ENCODE measurements at places on chromosomes 6 and 20. TPM values are rescaled to one million over a fixed set of nuclear protein-coding genes. Genes with fewer than 3 reads are reported as not detected.

Gene MYH7B
- 0.05 TPM for total RNA-seq

Gene DDX43
- total RNA-seq: not detected

Gene IFNGR1
- 87.3 TPM for total RNA-seq

Gene KIF3B
- 20.3 TPM for total RNA-seq

Gene TXLNB
- 0.10 TPM for total RNA-seq

Gene PDE7B
- 3.5 TPM for total RNA-seq

Gene OXT
- total RNA-seq: not detected

GRCh38 chr6:36350681-36351571 lies 14.2 kb upstream of the BNIP5 start:
- peak; percentile 97 for DNase-seq

DNA sequence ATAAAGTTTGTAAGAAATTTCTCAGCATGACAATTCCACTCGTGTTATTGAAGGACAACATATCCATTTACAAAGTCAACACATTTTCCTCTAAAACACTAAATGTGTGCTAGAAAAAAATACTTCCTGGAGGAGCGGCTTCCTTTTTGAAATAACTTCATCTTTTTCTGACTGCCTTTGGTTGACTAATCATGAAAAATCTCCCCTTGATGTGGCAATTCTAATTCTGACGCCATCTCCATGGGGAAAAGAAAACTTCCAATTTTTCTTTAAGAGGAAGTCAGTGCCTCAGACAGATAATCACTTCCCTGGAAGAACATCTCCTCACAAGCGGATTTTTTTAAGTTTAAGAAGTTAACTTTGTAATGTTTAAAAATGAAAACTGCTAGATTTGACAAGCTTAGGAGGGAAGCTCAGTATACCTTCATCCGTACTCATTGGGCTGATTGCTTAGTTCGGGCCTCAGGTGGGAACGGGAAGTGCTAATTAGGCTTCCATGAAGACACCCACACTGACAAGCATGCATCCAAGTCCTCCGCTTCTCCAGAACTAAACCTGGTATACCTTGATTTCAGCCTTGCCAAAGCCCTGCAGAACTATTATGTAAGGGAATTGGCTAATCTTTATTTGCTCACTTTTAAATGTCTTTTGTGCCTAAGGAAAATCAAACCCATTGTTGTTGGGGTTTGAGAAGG lies 35.1 kb upstream of the DUSP22 start:
- DNase-seq: peak; percentile 37

- peak; percentile 100 for DNase-seq
Observed at GRCh38 chr6:152094992-152095592, 287.6 kb downstream of the ESR1 start.

- DNase-seq: no peak
Observed at GRCh38 chr20:32115211-32115767, 5.8 kb downstream of the TM9SF4 start.

GRCh38 chr6:113412589-113413357 lies 444.4 kb upstream of the MARCKS start:
- DNase-seq: peak; percentile 64

DNA sequence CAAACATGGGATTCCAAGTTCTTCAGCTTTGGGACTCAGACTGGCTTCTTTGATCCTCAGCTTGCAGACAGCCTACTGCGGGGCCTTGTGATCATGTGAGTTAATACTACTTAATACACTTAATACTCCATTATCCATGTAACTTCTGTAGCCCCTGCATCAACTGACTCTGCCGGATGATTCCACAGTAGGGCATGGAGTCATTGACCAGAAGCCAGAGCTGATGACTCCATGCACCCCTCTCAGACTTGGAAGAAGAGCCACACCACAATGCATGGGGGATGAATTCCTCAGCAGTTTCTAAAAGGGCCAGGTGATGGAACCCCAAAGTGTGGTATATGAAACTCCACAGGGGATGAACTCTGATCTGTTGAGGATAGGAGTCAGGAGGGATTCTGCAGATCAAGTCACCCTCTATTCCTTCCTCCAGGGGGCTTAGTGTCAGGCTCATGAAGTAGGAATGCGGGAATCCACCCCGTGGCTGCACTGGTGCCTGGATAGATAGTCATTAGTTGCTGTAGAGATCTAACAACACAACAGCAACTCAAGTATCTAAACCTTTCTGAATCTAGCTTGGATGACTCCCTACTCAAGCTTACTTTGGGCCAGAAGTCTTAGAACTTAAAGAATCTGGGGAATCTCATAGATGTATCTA lies 70.2 kb downstream of the GPR6 start:
- peak; percentile 9 for DNase-seq

DNA sequence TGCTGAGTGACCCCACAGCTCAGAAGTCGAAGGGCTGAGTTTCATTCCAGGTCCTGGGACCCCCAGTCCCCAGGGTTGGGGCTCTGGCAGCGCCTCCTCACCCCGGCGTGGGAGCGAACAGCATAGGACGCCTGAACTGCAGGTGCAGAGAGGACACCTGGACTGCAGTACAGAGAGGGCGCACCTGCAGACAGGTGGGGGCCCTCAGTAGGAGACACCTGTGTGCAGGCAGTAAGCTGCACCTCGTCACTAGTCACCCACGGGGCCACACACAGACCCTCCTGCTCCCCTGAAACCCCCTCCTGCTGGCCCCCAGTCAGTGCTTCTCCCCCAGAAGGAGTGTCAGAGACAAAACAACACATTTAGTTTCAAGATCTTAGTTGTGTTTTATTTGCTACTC lies 8.6 kb upstream of the NKAIN4 start:
- no peak for DNase-seq

GRCh38 chr20:38386004-38386403 lies 39.7 kb downstream of the LBP start:
- DNase-seq: no peak

DNA sequence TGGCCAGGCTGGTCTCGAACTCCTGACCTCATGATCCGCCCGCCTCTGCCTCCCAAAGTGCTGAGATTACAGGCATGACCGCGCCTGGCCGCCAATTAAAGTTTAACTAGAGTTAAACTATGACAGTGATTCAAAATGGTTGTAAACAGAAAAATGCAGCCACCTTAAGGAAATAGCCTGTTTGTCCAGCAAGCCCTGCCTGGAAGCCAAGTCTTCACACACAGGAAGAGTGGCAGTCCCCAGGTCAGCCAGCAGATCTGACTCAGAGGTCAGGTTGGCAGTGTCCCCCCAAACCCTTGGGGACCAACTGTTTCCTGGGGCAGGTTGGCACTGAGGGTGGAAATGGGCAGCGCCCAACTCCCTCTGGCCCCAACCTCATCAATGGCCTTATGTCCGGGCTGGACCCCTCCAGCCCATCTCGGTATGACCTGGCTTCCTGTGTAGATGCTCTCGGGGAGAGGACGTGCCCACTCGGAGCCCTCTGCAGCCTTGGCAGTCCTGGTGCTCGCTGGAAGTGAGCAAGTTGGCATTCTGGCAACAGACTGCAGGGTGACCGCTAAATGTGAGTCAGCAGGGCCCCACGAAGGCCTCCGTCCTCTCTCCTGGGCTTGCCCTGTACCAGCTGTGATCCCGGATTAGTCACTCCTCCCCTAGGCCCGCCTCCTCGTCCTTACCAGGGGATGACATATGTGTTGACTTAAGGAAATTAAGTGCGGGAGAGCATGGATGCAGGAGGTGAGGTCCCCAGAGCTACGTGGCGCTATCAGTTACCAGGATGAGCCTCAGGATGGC lies 9.7 kb upstream of the HSP90AB1 start:
- DNase-seq: peak; percentile 100

GRCh38 chr20:588932-589672 lies 21.0 kb downstream of the TCF15 start:
- peak; percentile 35 for DNase-seq

DNA sequence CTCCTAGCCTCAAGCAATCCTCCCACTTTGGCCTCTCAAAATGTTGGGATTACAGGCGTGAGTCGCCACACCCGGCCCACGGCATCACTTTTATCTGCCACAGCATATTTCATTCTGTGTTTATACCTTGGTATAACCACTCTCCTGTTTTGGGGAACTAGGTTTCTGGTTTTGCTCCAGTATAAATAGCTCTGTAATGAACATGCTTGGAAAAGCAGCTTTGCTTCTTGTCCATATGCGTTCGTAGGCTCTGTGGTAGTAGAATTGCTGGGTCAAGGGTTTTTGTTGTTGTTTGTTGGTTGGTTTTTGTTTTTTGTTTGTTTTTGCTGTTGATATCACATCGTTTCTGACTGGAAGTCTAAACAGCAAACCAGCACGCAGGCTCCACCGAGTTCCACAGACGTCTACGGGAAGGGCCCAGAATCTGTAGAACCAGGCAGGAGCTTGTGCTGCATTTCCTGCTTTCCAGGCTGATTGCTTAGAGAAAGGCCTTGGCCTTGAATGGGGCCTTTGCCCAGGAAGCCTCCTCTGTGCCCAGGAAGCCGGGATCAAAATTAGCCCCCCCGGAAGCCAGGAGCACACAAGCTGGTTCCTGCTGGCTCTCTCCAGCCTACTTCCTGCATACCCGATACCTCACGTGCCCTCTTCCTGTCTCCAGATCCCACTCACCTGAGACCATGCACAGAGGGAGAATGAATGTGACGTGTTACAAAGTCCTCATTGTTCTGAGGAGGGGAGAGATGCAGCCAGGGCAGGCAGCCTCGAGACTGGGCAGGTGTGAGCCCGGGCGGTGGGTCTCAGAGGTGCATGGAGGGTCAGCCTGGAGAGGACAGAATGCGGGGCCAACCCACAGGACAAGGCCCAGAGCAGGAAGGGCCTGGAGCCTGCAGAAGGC lies 34.7 kb downstream of the AAR2 start:
- DNase-seq: no peak

- no peak for DNase-seq
Observed at GRCh38 chr6:125728739-125729138, 20.7 kb upstream of the HEY2 start.

- DNase-seq: peak; percentile 51
Observed at GRCh38 chr6:108598305-108598863, 37.7 kb downstream of the FOXO3 start.

- no peak for DNase-seq
Observed at GRCh38 chr20:7657569-7657968, 282.7 kb downstream of the HAO1 start.

GRCh38 chr6:37061157-37061804 lies 55.8 kb downstream of the FGD2 start:
- no peak for DNase-seq

DNA sequence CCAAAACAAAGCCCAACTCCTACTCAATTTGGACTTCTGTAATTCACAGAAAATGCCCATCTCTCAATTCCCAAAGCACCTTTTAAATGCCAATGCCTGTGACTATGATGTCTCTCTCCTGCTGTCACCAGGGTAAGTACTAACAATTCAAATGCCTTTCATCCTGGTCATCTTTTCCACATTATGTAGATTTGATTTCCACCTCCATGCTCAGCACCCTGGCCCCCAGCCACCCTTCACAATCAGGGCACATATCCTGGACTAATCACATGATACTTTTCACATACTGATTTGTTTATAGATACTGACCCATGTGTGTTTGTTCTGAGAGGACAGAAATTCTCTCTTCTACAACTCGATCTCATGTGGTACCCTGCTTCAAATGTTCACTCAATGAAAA lies 236.3 kb downstream of the PTPRK start:
- peak; percentile 49 for DNase-seq

DNA sequence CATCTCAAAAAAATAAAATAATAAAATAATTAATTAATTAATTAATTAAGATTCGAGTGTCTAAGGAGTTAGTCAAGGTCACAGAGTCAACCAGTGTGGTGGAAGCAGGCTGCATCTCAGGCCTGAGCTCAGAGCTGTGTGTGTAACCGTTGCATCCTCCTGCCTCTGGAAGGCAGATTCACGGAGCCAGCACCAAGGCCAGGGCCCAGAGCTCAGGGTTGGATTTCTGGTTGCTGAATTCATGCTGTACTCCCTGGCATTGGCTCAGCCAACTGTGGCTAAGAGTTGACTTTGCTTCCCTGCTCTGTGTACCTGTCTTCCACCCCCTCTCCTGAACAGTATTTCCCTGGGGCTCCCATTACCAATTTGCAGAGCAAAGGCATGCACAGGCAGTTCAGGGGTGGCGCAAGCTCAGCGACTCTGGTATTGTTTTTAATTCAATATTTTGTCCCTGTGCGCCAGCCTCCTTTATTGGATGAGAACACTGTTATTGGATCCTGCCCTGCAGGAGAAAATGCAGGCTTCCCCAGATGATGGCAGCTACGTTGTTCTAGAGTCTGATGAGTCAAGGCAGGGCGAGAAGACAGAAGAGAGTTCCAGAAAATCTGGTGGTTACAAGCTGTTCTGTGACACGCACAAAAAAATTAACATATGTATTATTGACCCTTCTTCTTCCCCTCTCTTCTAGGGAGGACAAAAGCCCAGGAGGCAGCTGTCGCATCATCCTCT lies 12.3 kb upstream of the CTNNBL1 start:
- peak; percentile 26 for DNase-seq

DNA sequence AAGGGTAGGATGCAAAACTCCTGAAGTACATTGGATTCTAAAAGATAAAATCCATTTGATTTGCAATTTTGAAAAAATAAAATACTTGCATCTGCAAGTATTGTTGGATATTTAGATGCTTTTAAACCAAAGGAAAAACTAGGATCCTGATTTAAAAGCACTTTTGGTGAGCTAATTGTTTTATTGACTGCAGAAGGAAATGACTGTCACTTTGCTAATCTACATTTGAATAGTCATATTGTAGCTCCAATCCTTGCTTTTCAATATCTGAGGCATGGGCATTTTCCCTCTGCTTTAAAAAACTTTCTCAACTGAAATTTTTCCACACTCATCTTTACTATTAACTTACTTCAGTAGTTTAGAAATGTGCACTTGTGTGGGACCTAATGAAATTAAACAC lies 74.1 kb downstream of the TRDN start:
- no peak for DNase-seq

DNA sequence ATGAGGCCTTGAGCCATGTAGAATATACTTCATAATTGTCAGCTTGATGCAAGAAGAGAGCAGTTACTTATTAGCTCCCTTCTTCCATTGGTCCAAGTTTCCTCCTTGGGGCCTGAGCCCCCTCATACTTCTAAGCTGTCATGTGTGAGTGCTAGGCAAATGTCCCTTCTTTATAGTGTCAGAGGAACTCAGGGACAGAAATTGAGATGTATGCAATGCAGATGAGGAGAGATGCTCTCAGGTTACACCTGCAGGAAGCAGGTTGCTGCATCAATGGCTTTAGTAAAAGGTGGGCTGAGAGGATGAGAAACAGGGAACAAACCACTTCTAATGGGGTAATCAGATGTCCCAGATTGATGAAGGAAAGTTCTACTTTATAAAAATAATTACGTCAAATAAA lies 6.7 kb upstream of the PDSS2 start:
- no peak for DNase-seq
